DND-41 (cell line): ENCODE measurements at places on chromosomes 16 and 17.
A peak's percentile ranks its signal among the peaks of the same experiment; 100 is the strongest.

- DNase-seq, result no peak
Measured at GRCh38 chr17:19726631-19727376, 10.4 kb upstream of the SLC47A2 start.

GRCh38 chr16:85940214-85940613, 41.3 kb downstream of the IRF8 start:
- no peak for DNase-seq

GRCh38 chr16:82880346-82880745, 253.6 kb downstream of the CDH13 start:
- no peak for DNase-seq

DNA sequence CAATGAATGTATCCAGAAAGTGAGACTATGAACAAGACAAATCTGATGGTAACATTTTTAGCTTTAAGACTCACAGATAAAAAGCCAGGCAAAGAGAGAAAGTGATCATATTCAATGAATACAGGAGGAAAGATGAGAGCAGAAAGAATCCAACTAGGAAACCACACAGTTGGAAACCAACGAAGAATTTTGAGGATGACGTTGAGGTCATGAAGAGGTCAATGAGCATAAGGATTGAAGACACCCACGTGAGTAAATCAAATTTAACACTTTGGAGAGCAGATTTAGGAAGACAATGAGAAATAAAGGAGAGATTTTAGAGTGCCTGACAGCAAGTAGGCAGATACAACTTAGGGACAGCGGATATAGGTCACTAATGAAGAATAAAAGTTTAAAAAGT, 948.1 kb downstream of the KCNJ2 start:
- no peak for DNase-seq

- no peak for DNase-seq
Measured at GRCh38 chr17:74641224-74641957, 17.9 kb upstream of the CD300E start.

DNA sequence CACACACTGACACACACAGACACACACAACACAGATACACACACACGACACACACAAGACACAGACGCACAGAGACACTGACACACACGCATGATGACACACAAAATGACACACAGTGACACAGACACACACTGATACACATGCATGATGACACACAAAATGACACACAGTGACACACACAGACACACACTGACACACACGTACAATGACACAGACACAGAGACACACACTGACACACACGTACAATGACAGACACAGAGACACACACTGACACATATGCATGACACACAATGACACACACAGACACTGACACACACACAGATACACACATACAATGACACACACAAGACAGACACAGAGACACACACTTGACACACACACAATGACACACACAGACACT, 10.3 kb downstream of the CACNG1 start:
- no peak for DNase-seq

DNA sequence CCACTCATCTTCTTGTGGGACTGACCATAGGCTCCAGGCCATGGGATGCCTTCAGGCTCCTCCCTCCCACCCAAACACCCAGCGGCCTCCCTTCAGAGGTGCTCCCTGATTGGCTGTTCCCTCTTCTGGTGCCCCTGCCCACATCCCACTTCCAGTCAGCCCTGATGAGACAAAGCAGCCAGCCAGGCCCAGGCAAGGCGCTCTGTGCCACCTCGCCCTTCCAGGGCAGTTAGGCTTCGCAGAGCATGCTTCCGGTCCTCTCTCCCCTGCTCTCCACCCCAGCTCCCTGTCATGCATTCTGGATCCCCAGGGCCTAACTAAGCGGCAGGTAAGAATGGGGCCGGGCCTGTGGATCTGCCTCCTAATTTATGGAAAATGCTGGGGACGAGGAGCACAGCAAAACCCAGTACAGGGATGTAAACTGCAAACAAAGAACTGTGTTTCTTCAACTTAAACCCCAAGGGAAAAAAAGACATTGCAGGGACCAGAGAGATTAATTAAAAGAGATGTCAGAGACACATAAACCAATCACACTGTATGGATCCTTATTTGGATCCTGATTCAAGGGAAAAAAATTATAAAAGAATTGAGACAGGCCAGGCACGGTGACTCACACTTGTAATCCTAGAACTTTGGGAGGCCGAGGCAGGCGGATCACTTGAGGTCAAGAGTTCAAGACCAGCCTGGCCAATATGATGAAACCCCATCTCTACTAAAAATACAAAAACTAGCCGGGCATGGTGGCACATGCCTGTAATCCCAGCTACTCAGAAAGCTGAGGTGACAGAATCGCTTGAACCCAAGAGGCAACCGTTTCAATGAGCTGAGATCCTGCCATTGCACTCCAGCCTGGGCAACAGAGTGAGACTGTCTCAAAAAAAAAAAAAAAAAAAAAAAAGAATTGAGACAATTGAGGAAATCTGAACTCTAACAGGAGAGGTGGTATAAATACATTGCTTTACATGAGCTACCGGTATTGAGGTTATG, 26.0 kb downstream of the ZDHHC7 start:
- no peak for DNase-seq

- peak; percentile 16 for DNase-seq
Measured at GRCh38 chr16:72246423-72246822, 74.5 kb upstream of the PMFBP1 start.

DNA sequence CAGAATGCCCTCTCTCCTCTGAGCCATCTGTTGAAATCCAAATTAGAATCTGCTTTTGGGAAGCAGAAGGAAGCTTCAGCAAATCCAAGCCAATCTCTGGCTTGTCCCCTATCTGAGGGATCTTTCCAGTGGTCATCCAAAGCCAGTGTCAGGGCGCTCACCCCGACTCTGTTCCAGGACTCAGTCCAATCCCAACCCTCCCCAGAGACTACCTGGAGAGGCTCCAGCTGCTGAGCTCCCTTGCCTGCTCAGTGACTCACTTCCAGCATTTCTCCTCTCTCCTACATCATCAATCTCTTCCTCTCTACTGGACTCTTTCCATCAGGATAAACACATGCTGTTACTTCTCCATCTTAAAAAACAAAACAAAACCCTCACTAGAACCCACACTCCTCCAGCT, 2.4 kb downstream of the MATCAP1 start:
- DNase-seq, result no peak

DNA sequence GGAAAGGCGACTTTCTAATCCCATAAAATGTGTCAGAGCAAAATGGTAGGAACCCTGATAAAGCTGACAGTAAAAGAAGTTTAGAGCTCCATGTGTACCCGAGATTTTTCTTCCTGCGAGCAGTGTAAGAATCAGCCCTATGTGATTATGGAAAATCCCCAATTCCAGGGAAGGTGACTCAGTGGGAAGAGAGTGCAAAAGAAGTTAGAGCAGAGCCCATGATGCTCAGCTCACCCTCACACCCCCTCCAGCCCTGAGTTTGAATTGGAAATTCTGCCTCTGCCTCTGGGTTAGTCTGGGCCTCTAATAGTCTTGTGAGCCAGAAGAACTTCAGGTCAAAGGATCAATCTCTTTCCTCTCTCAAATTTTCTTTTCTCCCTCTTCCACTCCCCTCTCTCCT, 12.5 kb downstream of the C17orf78 start:
- no peak for DNase-seq

DNA sequence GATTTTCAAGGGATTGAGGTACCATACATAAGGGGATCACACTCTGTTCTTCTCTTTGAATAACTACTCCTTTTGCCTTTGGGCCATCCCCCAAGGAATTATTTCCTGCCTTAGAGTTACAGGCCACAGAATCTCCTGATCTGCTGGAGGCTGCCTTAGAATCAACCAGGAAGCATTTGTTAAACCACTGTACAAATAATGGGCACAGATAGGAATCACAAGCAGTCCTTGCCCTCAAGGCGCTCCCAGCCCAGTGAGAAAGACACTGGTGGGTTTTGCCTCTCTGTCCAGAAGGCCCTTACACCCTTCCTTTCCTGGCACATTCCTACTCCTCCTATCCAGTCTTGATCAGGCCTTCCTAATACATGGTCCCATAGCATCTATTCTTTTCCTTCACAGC, 45.9 kb downstream of the MRTFB start:
- DNase-seq, result no peak

GRCh38 chr16:86926181-86927094, 348.1 kb downstream of the FOXL1 start:
- DNase-seq, result no peak

DNA sequence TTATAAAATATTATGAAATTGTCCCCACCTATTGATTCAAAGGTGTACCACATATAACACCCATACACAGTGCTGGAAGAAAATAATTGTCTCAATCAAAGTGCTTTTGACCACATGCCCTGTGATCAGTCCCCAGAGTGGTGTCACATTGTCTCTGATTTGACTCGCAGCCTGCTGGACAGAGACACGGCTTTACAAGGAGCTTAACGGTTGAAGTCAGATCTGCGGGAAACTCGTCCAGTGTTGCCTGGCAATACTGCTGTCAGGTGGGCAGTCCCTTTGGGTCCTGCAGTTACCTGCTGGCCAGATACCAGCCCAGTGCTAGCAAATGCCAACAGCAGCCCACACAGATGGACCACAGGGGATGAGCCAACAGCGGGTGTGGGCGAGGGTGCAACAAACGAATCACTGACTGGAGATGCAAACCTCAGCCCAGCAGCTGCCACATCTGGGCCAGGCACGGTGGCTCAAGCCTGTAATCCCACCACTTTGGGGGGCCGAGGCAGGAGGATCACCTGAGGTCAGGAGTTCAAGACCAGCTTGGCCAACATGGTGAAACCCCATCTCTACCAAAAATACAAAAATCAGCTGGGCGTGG, 26.2 kb upstream of the SSTR2 start:
- DNase-seq, result no peak

- no peak for DNase-seq
Measured at GRCh38 chr17:42266918-42267766, 9.0 kb downstream of the STAT5B start.

DNA sequence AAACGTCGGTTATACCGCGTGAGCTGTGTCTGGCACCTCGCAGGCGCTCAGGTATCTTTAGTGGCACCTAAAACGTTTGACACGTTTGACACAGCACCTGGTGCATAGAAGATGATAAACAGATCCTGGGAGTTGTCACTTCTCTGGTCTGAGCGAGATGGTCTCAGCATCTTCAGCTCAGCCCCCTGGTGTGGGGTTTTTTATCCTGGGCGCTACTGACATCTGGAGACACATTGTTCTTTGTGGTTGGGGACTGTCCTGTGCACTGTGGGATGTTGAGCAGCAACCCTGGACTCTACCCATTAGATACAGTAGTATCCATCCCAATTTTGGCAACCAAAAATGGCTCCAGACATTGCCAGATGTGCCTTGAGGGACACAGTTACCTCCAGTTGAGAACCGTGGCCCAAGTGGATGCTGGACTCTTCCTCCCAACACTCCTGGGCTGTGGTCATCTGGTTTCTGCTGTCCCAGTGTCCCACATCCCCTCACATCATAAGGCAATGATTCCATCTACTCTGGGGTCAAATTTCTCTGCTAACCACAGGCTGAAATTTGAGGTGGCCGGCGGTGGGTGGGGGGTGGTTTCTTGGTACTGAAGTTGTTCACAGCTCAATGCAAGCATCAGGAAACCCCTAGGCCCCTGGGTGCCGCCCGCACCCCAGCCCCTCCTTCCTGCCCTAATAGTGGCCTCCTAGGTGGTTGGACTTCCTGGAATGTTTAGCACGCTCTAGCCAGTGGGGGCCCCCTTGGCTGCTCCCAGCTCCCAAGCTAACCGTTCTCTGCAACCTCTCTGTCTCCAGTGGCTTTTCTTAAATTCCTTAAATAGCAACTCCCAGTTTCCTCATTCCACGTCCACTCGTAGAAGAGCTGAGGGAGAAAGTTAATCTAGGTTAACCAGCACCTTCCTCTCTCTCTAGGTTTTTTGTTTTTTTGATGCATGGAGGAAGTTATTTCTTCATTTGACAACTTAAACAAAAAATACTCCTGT, 124.8 kb downstream of the ABCC1 start:
- no peak for DNase-seq

GRCh38 chr17:28968231-28968913, 17.1 kb upstream of the PHF12 start:
- no peak for DNase-seq

GRCh38 chr17:30380643-30381339, 2.1 kb downstream of the CPD start:
- DNase-seq, result no peak

- DNase-seq, result no peak
Measured at GRCh38 chr16:71504901-71505300, 15.8 kb upstream of the ZNF19 start.

DNA sequence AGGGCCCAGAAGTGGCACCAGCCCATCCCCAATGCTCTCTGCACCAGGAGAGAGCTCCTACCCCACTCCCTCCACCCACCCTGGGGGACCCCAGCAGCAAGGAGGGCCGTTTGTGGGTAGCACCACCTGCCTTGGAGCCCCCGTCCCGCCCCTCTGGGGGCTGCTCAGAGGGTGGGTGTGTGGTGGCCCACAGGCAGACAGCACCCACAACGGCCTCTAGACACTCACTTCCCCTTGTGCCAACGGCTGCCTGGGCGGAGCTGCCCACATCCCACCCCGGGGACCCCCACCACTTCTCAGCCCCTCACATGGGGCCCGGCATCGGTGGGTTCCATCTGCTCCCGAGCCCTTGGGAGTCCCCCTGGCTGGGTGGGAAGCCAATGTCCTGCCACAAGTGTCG, 33.3 kb downstream of the BAHCC1 start:
- DNase-seq, result peak; percentile 96

DNA sequence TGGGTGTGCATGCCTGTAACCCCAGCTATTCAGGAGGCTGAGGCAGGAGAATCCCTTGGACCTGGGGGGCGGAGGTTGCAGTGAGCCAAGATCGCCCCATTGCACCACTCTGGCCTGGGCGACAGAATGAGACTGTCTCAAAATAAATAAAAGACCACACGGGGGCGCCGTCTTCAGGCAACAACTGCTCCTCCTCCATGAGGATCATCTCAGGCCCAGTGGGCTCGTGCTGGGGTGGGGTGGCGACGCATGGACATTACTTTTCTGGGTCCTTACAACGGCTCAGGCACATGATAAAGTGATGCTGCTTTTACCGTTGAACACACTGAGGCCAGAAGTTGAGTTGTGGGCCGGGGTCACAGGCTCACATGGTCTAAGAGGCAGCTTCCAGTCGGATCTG, 56.2 kb downstream of the PRMT7 start:
- DNase-seq, result peak; percentile 80

DNA sequence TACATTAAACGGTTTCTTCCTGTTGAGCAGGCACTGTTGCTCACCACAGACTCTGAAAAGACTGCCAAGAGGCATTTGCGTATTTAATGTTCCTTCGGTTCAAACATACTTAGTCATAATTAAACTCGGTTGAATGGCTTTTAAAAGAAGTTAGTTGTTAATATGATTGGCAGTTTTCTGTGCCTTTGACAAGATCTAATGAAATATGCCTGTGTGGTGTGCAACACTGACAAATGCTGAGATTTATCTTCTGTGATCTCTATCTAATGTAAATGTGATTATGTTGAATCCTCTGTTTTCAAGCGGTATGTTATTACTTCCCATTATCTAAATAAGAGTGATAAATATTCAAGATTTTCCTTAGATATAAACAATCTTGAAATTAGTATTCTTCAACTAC, 1046.6 kb downstream of the CDH8 start:
- DNase-seq, result no peak

- DNase-seq, result no peak
Measured at GRCh38 chr17:49414271-49414621, 436 bp downstream of the PHB1 start.

GRCh38 chr17:78790552-78790951, 8.5 kb upstream of the CYTH1 start:
- DNase-seq, result no peak

GRCh38 chr16:67246081-67246755, 1.1 kb downstream of the FHOD1 start:
- DNase-seq, result no peak

- DNase-seq, result no peak
Measured at GRCh38 chr16:47069841-47070584, 73.7 kb downstream of the NETO2 start.
